Stimulated activated CD8-positive, alpha-beta memory T cell treated with anti-CD3 and anti-CD28 coated beads, Interleukin-15, amount 100 ng/mL, for 4 hours (primary cell): ENCODE measurements at places on chromosomes 1 and 21.

DNA sequence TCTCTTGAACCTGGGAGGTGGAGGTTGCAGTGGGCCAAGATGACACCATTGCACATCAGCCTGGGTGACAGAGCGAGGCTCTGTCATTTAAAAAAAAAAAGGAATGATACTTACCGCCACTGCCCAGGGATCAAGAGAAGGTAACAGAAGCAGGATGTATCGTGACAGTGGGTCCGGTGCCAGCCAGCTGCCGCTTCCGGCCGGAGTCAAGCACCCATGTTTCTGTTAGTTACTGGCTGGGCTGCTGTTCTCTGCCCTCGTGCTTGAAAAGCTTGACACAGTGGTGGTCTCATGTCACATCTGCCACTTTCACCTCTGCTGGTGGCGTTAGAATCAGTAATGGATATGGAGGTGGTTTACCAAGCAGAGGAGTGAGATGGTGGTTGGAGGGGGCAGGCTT lies 21.0 kb downstream of the IFNGR2 start:
- DNase-seq = no peak

DNA sequence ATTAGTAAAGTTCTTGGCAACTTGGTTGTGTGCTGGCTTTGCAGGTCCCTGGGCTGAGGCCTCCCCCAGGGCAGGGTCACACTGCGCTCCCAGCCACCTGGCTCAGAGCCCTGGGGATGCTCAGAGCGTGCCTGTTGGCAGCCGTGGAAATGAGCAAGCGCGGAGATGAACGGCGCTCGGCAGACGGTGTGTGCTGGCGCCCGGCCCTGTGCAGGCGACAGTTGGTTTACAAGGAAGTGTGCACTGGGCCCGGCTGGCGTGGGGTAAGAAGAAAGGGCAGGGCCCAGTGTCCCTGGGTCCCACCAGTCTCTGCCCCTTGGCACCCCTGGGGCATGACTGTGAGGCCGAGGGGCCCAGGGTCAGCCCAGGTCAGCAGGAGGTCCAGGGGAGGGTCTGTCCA lies 25.7 kb upstream of the PEX10 start:
- no peak for DNase-seq

GRCh38 chr1:180206581-180206980 lies 23.5 kb upstream of the LHX4 start:
- DNase-seq = no peak

GRCh38 chr1:104991702-104992101 lies 1242.0 kb downstream of the AMY1C start:
- no peak for DNase-seq

DNA sequence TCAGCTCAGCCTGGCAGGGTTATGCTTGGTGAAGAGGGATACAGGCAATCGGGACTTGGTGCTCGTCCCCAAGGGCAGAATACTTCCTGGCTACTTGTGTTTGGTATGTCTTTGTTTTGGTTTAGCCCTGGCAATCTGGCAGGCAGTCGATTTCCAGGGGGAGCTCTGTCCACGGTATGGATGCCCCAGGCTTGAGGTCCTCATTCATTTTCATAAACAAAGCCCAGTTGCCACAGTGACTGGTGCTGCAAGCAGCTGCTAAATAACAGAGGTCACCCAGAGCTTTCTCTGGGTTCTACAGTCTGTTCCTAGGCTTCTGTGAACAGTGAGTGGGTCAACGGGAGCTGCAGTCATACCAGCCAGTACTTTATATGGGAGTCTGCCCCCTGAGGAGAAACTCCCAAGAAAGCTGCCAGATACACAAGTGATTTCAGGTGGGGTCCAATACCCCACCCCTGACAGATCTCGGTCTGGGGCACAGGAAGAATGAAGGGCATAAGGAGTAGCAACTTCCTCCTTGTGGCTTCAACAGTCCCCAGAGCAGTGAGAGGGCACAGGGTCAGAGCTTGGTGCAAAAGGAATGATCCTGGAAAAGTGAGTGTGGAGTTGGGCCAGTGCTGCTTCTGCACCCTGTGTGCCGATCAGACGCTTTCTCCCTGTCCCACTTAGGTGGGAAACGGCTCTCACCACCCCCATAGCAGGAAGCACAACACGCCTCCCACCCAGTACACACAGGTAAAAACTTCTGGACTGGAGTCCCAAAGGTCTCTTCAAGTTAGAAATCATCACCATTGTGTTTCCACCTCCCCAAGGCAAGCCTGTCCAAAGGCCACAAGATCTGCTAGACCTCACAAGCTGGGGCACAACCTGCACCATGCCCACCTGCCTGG lies 55.5 kb downstream of the TGFBR3 start:
- no peak for DNase-seq

DNA sequence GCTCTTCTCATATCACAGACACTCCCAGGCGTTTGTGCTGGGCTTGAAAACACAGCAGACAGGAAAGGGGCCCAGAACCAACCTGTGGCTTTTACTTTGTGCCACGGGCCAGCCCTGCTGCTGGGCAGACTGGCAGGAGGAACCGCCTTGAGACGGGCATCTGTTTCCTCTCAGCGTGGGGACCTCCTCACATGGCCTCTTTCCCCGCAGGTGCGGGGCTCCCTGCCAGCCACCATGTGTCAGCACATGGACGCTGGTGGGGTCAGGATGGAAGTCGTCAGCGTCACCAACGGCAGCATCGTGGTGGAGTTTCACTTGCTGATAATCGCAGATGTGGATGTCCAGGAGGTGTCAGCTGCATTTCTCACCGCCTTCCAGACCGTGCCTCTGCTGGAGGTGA lies 47.8 kb downstream of the UMODL1 start:
- DNase-seq = no peak

DNA sequence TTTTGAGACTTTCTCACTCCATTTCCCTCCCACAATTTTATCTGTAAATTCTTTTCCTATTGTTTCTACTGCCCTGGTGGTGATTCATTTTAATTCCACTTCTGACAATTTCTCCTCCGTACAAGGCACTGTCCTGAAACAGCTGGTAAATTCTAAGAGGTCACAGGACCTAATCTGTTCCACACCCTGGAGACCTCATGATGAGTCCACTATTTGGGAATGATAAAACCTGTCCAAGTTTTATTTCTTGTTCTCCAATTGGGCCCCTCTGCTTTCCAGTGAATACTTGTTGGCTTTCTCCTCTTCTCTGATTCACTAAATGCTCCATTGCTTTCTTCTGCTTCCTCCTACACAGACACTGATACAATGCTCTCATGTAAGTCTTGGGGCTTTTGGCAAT lies 343.1 kb upstream of the DUSP10 start:
- no peak for DNase-seq

- no peak for DNase-seq
These were observed 10.9 kb downstream of the PEAR1 start for GRCh38 chr1:156904187-156904959.

DNA sequence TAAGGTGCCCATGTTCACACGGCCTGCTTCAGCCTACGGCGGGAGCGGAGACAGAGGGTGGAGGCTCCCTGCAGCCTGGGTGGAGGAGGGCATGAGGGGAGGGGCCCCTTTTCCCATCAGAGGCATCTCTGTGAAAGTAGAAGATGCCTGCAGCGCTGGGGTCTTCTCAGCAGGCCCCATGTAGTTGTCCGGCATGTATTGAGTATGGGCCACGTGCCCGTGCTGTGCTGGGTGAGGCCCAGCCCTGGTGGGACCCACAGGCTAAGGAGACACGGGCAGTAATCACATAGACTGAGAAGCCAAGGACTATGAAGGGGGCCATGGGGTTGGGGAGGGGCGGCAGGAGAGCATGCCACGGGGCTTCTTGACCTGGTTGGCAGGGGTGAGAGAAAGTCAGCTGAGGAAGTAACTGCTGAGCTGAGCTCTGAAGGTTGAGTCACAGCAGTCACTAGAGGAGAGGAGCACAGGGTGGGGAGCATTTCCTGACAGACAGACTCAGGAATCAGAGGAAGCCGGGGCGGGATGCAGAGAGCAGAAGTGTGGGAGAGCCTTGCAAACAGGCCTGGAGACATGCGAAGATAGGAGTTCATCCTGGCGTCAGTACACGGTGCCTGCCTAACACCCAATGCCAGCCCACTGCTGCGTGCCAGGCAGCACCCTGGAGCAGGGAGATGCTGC lies 21.6 kb downstream of the PSEN2 start:
- DNase-seq = no peak

GRCh38 chr1:90671741-90672140 lies 45.4 kb downstream of the BARHL2 start:
- DNase-seq = no peak

DNA sequence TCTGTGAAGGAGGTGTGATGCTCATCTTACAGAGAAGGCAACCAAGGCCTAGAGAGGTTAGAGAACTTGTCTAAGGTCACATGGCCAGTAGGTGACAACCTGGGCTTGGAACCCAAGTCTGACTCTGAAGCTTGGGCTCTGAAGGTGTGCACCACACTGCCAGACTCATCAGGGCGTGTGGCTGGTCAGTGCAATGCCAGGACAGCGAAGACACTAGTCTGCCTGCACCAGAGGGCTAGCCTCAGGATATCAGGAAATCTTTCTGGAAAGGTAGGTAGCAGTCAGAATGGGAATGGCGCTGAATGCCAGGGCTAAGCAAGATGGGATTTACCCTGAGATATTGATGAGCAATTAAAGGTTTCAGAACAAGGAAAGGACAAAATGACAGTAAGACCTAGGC lies 34.9 kb downstream of the ELK4 start:
- DNase-seq = no peak

- DNase-seq = no peak
These were observed 196.1 kb downstream of the AMY1C start for GRCh38 chr1:103945774-103946173.

DNA sequence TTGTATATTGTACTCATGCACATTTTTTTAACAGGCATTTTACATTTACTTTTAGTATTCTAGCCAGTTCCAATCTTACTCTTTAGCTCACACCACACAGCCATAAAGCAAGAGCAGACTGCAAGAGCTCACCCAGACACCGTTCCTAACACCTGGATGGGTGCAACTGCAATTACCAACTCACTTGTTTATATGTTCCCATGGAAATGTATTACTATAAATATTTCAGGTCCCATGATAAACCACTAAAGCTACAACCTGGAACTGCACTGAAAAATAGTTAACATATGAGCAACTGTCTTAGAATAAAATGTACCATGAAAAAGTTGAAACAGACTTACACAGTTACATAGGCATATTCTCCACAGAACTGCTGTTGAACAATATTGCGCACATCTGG lies 30.8 kb downstream of the USP48 start:
- DNase-seq = no peak
